ENCODE measurements at places on chromosomes 2 and 18.
A peak's percentile ranks its signal among the peaks of the same experiment; 100 is the strongest.

GRCh38 chr2:46387886-46388515 is 90.8 kb downstream of the EPAS1 start:
- no peak for DNase-seq

DNA sequence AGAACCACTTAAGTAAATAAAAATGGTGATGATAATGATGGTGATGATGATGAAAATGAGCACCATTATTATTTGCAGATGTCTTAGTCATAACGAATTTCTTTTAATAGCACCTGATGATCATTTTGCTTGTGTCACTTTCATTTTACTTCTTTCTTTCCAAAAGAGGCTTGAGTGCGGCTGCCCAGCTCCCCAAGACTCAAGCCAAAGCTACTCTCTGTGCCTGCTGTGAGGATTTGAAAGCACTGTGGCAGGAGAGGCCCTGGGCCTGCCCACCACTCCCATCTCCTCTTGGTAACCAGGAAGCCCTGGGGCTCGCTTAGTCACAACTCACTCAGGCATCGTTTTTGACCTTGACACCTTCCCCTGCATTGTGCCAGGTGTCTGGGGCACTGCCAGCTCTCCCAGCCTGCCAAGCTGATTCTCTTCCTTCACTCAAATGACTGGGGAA is 41.2 kb downstream of the RPL37A start:
- peak; percentile 35 for DNase-seq

GRCh38 chr2:102749938-102750337 is 11.9 kb upstream of the TMEM182 start:
- no peak for DNase-seq

GRCh38 chr18:37445368-37445767 is 120.2 kb downstream of the CELF4 start:
- peak; percentile 20 for DNase-seq

DNA sequence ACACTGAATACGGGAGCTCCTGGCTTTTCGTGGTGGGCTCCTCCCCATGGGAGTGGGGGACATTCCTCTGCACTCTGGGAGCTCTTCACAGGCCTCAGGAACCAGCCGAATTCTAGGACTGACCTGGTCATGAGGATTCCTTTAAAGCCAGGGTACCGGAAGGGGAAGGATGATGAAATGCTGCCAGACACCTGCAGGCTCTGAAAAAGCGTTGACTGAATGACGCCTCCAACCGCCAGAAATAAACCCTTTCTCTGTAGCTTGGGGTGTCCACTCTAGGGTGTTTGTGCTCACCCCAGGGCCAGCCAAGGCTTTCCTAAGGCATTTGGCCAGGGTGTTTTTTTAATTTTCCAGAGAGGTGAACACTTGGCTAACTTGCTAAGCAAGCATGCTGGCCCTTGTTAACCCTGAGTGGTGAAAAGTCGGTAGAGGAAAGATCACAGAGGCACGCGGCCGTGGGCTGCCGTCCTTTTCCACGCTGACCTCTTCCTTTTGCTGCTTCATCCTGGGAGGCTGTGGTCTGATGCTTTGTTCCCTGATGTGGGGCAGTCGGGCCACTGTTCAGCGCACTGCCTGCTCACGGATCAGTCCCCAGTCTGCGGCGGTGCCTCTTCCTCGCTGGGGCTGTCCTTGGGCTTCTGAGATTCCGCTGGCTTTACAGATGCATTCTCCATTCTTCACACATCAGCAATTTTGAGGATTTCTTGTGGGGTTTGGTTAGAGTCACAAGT is 32.0 kb downstream of the IMPA2 start:
- DNase-seq, result peak; percentile 83

DNA sequence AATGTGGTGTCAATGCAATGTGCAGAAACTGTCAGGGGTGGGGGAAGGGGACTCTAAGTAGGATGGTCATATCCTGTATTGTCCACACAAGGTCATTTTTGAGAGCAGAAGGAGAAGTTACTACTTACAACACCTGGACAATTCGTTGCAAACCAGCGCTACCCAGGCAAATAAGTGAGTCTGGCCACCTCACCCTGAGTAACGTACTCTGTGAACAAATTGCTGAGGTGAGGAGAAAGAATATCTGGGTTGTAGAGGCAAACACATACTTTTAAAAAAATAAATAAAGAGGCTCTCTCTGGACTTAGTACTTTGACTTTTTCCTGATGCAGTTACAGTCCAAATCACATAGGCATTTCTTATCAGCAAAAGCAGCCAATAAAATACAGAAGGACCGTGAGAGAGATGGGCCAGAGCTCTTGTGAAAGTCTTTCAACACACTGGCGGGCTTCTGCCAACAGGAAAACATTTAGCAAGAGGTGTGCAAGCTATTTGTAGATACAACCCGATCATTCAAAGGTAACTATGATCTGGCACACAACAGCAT is 268.2 kb upstream of the ID2 start:
- DNase-seq, result no peak

All from astrocyte of the hippocampus (primary cell).